AG08395 (cell line): ENCODE measurements at places on chromosomes 7 and 10.

- peak; percentile 90 for DNase-seq
Measured at GRCh38 chr10:71319042-71319799, at the start of gene SLC29A3. Gene SLC29A3, plus strand, starts transcription at chr10:71319259. Its CDS starts 51 bp downstream, at chr10:71319310.

DNA sequence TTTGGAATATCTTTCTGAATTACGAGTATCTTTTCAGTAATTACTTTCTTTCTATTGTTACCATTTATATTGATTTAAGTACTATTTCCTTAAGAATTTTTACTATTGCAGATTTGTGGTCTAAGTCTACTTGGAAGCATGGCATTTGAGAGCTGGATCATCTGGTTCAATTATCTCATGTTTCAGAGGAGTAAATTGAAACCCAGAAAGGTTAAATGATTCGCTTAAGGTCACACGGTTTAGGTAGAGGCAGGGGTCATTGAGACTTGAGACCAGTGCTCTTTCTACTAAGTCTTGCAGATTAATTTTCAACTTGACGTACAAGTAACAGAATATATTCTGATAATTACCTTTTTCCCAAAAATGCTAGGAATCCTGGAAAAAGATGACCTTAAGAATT, 109.2 kb upstream of the GLCCI1 start:
- no peak for DNase-seq

DNA sequence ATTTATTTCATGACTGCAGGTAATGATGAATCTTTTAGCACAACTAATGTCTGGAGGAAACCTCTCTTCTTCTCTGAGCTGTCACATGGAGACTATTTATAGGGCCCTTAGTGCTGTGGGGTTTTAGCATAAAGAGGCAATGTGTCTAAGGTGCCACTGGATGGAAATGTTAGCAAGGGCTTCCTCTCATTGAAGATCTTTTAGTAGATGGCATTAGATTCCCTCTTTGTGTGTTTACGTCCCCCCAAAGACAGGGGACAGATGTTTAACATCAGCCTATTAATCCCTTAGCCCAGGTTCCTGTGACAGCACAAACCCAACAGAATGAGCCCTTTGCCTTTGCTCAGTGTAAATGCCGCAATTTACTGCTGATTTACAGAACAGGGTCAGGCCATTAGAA, 208.6 kb downstream of the SKAP2 start:
- no peak for DNase-seq

DNA sequence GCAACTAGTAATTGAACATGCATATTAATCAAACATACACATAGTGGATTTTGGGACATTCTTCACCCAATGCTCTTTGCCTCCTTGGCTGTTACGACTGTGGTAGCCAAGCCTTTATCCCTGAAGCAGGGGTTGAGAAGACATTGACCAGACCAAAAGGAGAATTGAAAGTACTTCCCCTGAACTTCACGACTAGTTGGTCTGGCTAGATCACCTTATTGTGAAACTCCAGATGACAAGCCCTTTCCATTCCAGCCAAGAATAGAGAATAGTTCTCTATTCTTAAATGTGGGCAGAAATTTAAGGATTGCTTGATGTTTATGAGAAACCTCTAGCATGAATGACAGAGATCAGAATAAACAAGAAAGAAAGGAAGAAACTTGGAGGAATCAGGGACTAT, 97.0 kb downstream of the LRMDA start:
- DNase-seq, result no peak

DNA sequence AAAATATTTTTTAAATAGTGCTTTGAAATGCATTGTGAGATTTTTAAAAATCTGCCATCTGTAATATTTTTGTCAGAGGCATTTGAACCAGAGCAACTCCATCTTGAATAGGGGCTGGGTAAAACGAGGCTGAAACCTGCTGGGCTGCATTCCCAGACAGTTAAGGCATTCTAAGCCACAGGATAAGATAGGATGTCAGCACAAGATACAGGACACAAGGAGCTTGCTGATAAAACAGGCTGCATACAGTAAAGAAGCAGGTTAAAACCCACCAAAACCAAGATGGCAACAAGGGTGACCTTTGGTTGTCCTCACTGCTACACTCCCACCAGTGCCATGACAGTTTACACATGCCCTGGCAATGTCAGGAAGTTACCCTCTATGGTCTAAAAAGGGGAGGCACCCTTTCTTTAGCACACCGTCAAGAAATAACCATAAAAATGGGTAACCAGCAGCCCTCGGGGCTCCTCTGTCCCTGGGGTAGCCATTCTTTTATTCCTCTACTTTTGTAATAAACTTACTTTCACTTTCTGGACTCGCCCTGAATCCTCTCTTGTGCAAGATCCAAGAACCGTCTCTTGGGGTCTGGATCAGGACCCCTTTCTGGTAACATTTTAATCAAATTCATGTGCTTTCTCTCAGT, 273.7 kb downstream of the SEMA3D start:
- DNase-seq, result no peak

GRCh38 chr7:75064291-75064690, 9.3 kb downstream of the RCC1L start:
- DNase-seq, result no peak
